ENCODE measurements at places on chromosomes 12 and 14.
A peak's percentile ranks its signal among the peaks of the same experiment; 100 is the strongest.

DNA sequence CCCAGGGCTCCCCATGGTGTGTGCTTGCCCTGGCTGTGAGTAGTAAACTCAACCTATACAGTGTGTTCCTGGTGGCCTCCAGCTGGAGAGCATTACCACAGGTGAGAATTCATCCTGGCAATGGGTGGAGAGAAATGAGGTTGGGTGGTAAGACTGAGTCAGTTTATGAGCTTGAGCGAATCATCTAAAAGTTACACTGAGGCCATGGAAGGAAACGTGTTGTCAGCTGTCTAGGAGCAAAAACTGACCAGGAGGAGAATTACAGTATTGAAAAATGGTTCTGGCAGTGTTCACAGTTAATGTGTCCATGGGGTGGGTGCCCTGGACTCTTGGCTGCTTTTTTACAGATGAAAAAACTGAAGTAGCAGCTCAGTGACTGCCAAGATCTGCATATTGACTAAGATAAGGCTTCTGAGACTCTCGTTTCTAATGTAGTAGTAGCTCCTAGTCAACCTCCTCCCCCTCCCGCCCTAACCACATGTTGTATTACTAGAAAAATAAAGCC, 202.0 kb upstream of the AMIGO2 start:
- DNase-seq: no peak

- no peak for DNase-seq
These were observed 1.5 kb downstream of the BCL2L14 start for GRCh38 chr12:12072064-12072760.

- peak; percentile 42 for DNase-seq
These were observed 503 bp downstream of the FBXO21 start for GRCh38 chr12:117189725-117190209.

DNA sequence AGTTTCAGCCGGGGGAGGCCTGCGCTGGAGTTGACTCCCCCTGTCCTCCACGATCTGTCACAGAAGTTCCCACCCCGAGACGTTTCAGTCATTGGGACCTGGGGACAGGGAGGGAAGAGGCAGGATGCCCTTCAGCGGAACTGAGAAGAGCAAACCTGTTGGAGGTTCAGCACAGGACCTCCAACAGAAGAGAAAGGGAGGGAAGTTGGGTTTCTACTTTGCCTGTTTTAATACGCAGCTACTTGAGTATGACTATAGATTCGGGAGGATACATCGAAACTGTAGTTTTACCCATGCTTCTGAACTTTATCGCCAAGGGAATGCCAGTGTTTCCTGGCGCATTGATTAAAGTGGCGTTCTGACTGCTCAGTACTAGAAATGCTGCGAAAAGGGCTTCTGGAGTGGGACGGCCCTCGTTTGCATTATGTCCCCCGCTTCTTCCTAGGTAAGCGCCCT, 2.3 kb upstream of the DUSP6 start:
- DNase-seq: no peak

GRCh38 chr14:19878029-19878642, 3.2 kb downstream of the OR4K2 start:
- DNase-seq: no peak

DNA sequence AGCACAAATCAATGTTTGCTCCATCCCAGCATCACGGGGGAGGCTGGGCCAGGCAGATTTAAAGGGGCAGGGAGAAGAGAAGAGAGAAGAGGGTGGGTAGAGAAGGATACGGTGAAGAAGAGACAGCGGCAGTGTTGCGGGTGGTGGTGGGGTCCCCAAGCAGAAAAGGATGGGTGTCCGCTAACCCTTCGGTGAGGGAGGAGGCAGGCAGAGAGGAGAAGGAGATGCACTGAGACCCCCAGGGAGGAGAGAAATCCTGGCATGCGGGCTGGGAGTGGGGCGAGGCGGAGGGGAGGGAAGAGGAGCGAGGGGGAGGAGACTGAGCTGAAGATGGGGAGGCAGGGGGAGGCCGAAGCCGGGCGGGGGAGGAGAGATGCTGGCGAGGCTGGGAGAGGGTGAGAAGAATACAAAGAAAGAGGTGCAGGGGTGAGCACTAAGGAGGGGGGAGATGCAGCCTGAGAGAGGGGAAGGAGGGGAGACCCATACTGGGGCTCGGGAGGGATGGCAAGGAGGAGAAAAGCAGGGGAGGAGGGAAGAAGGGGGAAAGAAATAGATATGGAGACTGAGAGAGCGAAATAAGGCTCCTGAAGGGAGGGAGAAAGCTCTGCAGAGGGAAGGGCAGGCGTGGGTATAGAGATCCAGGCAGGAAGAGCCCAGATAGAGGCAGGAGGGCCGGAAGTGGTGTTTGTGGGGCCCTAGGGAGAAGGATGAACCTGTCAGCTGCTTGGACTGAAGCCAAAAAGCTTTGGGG, at the start of gene JPH4:
Gene JPH4 (minus strand): TSS at position 231 of the 751 bp plus-strand sequence. CDS start 1,337 bp downstream, outside the sequence.
- no peak for DNase-seq

DNA sequence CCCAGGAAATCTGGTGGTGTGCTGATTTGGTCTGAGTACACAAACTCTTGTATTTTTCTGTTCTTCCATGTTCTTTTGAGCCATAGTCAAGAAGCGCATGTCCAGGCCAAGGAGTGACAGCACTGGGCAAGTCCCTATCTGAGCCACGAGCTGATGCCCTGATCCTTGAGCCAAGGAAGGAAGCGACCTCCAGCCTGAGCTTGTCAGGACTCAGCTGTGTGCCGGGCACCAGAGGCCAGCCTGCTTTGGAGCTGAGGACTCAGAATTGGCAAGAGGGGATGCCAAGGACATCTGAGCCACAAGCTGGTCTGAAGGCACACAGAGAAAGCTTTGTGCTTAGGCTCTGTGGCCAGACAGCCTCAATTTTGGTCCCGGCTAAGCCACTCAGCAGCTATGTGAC, 52.6 kb downstream of the GALNT16 start:
- DNase-seq: no peak

DNA sequence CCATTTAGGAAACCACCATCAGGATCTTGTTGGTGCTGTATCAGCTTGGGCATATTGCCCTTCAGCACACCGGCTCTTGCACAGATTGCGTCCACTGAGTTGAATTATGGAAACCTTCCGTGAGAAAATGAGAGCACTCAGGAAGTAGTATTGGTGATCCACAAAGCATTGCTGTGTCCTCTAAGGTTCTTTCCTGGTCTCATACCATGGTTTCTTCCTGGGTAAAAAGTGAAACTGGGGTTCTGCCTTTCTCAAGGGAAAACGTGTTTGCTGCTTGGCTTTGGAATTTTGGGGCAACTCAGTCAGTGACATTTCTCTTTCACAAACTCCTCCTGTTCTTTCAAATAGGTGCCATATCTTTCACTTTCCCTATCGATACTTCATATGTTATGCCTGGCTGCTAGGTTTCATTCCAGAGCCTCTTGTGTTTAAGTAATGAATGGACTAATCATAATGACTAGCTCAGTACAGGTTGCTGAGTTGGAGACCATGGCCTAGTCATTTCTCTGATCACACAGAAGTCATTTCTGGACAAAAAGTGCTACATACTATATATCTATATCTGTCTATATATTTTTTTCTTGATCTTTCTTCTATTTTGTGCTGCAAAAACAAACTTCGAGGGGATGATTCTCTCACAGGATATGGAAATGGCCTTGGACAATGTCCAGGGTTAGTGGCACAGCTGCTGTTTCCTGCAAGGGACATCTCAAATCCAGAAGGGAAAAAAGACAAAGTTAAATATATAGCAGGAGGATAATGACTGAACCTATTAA, 423.4 kb downstream of the ZFP36L1 start:
- no peak for DNase-seq

DNA sequence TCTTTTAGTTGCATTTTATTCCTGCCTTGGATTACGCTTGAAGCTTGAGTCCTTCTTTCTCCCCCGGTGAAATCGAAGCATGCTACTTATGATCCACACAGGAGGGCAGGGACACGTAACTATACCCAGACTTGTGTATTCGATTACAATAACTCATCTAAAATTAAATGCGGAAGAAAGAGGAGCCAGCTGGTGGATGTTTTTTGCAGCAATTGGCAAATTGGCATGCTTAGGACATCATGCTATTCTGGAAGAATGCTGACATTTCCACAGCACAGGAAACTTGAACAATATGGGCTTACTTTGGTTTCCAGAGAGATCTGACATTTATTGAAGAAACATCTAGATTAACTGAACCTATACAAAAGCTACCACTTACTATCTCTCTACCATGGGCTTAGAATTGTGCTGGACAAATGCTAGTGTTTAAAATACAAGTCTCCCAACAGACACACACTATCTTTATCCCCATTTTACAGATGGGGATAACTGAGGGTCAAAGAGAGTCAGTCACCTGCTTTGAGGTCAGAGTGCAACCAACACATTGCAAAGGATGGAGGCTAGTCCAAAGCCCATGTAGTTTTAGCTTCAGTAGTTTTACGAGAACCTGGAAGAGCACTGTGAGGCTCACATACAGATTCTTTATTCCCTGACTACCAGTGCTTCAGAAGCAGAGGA, 36.3 kb downstream of the LGMN start:
- DNase-seq: no peak

DNA sequence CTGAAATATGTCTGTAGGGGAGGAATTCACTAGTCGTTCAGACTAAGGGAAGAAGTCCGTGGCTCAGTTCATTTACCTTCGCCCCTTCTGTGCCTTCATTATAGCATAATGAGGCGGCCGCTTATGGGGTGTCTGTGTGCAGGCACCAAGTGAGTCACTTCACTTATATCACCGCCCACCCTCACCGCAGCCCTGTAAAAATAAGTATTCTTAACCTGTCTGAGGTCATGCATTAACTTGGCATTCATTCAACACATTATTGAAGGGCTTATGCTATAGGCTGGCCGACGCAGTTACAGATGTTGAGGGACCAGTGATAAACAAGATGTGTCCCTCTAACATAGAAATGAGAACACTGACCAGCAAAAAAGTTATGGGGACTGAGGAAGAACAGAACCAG, 47.7 kb upstream of the PTCSC3 start:
- DNase-seq: no peak
